ENCODE measurements at places on chromosomes 6 and 20.

DNA sequence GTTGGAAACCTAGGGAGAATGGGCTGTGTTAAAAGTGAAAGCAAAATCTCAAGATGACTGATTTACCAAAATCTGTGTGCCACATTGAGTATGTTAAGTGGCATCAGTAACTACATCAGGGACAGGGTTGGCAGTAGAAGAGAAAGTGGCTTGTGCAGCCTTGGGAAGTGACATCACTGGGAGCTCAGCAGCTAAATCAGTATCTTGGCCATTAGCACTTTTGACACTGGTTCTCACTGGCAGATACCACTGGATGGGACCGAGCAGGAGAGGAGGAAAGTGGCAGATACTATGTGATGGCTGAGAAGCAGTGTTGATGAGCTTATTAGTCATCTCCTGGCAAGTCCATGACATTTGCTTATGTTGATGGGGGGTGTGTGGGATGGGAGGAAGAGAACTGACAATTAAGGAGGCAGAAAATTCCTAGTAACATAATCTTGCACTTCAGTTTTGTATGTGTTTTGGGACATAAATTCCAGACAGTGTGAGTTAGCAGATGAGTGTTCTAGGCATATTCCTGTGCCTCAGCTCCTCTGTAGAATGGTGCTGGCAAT is 322.2 kb downstream of the SOX4 start:
- no peak for DNase-seq

GRCh38 chr20:2139250-2139649 is 37.6 kb downstream of the STK35 start:
- DNase-seq: no peak

GRCh38 chr6:29965873-29966601 is 23.7 kb downstream of the HLA-A start:
- DNase-seq: peak; percentile 30

- no peak for DNase-seq
These were observed 230.1 kb downstream of the SAMD5 start for GRCh38 chr6:147738516-147739162.

- no peak for DNase-seq
These were observed 374.2 kb downstream of the SMOC2 start for GRCh38 chr6:168815229-168815628.

DNA sequence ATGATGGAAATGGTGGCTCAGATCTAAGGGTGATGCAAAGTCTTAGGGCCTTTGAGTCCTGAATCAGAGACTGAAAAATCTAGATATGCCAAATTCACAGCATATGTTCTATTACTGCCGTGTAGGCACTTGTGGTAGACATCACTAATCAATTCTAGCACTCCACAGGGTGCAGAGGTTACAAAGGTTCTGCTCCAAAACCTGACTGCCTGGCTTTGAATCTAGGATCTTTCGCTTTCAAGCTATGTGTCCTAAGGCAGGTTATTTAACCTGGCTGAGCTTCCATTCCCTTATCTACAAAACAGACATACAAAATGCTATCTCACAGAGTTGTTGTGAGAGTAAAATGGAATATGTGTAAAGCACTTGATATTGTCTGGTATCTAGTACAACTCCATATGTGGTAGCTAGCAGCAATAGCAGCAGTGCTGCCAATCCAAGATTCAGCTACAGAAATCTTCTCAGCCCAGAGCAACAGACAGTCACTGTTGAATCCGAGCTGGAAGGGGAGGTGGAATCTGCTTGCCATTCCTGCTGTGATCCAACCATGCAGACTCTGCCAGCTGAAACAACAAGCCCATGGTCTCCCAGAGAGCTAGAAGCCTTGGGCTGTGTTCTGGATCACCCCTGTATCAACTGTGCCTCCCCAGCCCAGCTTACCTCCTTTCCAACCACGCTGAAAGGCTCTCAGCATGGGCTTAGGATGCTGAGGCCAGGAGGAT is 206.9 kb downstream of the TFAP2C start:
- no peak for DNase-seq

- DNase-seq: no peak
These were observed 362.4 kb downstream of the UTRN start for GRCh38 chr6:144647406-144647964.

GRCh38 chr20:16708602-16709001 is 21.2 kb upstream of the SNRPB2 start:
- DNase-seq: no peak

DNA sequence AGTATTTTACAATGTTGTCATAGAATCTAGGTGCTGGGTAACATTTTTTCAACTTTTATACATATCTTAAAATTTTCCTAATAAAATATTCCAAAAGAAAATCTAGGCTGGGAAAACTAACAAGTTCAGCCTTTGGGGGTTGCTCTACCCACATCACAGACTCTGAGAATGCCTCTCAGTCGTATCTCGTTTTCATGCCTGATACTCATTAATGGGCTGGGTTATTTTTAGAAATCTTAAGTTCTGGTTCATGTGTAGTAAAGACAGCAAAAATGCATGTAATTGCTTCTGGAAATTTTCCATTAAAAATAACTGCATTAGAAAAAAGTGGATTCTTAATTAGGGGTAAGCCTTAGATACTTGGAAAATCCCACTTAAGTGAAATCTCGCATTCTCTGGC is 149.3 kb downstream of the SLC24A3 start:
- DNase-seq: no peak

- DNase-seq: no peak
These were observed 4.8 kb downstream of the LRP11 start for GRCh38 chr6:149859368-149859767.

DNA sequence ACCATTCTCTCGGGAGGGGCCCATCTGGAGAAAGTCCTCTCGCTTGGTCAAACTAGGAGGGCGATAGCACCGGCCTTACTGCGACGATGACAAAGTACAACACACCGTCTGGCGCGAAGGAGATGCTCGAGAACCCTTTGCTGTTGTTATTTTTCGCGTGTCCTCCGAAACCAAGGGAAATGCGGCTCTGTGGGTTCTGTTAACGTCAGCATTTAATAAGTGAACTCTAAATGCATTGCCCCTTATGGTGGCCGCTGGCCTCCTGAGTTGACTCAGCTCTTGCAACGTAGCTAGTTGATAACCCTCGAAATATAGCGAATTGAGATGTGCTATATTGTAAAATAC is 577 bp upstream of the SCAND1 start:
- no peak for DNase-seq

DNA sequence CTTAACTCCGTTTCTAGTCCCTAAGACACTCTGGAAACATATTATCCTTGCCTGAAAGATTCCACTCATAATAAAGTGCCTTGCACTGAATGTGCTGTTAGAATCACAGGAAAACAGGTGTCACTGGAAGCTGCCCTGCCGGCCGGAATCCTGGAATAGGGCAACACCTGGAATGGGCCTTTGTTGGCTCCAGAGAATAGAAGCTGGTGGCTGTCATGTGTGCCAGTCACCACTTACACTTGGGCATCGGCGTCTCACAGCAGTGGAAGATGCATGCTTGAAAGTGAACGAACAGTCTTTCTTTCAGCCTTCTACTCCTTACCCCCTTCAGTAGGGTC is 90.8 kb upstream of the AFDN start:
- no peak for DNase-seq

DNA sequence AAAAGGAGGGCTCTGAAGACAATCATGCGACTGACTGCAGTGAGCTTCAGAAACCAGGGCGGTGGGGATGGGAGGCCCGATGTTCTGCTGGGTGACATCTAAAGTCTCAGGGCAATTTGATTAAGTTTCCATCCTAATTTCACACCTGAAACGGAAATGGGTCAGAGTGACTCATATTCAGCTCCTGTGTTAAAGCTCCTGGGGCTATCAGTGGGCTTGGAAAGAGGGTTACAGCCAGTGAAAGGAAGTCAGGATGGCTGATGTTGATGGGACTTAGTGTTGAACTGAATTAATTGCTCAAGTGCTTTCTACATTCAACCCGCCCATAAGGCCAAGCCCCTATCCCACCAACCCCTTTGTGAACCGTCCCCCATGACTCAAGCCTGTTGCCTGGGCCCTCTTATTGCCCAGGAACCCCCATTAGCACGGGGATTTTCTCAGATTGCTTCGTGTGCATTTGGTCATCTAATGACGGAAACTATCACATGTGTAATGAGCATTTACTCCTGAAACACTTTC is 47.1 kb upstream of the TBC1D7 start:
- DNase-seq: peak; percentile 32

DNA sequence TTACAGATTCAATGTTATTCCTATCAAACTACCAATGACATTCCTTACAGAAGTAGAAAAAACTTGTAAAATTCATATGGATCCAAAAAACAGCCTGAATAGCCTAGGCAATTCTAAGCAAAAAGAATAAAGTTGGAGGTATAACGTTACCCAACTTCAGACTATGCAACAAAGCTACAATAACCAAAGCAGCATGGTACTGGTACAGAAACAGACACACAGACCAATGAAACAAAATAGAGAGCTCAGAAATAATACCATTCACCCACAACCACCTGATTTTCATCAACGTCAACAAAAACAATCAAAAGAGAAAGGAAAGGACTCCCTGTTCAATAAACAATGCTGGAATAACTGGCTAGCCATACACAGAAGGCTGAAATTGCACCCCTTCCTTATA is 17.2 kb upstream of the PLN start:
- DNase-seq: no peak

- no peak for DNase-seq
These were observed 481.6 kb downstream of the PRKN start for GRCh38 chr6:162245830-162246420.

DNA sequence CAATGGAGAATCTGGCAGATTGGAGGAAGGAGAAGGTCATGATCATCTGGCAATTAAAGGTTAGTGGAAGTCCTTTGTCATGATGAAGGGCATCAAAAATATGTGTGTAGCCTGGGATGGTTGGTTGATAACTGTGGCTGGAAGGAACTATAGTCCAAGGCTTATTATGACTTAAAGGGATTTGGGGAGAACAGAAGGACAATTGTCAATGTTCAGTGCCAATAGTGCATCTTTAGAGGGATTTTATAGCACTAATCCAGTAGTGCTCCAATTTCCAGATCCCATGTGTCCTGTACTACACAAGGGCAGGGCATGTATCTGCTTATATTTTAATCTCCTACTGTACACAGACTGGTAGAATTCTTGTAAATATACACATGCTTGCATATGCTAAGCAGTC is 5.0 kb upstream of the ZBTB24 start:
- no peak for DNase-seq

DNA sequence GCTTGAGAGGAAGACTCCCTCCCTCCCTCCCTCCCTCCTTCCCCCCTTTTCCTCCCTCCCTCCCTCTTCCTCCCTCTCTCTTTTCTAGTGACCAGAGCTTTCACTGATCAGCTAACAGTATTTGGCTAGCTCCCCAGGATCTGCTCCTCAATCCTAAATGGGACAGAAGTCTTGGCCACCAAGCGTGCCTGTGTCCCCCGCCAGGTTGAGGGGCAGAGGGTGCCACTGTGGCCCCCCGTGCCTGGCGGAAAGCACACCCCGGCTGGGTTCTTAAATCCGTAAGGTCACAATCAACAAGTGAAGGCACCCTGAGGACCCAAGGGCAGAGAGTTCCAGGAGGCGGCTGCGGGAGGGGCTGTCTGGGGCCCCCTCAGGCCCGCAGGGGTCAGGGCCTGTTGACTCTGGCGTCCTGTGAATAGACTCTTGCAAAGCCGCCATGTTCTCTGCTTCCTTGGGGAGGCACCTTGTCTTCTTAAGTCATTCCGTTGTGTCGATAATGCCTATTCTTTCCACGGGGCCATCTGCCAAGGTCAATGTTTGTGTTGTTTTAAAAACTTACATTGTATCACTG is 38.9 kb upstream of the STX16 start:
- no peak for DNase-seq

DNA sequence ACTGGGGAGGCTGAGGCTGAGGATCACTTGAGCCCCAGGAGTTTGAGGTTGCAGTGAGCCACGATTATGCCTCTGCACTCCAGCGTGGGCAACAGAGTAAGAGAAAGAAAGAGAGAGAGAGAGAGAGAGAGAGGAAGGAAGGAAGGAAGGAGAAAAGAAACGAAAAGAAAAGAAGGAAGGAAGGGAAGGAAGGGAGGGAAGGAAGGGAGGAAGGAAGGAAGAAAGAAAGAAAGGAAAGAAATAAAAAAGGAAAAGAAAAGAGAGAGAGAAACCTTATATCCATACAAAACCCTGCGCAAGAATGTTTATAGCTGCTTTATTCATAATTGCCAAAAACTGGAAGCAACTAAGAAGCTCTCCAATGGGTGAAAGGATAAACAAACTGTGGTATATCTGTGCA is 8.1 kb upstream of the HSPA12B start:
- no peak for DNase-seq

DNA sequence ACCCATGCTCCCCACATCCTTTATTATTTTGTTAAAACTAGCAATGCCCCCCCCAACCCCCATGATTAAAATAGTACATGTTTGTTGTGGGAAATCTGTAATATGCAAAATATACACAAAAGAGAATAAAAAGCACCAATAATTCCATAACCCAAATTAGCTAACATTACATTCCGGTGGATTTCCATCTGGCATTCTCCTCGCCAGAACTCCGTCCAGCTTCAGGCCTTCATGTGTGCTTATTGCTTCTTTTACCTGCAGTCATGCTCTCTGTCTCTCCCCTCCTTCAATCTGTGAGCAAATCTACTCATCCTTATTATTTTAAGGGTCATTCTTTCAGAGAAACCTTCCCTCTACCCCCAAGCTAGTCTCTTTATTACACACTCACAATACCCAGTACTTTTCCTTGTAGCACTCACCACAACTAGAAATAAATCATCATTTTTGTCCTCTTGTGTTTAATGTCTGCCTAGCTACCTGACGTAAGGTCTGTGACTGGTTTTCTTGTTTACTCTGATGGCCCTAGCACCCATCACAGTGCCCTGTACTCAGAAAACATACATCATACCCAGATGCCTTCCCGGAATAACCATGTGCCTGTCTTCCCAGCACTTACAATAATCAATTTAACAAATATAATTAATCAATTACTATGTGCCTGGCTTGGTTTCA is 25.6 kb upstream of the IER3 start:
- DNase-seq: no peak

DNA sequence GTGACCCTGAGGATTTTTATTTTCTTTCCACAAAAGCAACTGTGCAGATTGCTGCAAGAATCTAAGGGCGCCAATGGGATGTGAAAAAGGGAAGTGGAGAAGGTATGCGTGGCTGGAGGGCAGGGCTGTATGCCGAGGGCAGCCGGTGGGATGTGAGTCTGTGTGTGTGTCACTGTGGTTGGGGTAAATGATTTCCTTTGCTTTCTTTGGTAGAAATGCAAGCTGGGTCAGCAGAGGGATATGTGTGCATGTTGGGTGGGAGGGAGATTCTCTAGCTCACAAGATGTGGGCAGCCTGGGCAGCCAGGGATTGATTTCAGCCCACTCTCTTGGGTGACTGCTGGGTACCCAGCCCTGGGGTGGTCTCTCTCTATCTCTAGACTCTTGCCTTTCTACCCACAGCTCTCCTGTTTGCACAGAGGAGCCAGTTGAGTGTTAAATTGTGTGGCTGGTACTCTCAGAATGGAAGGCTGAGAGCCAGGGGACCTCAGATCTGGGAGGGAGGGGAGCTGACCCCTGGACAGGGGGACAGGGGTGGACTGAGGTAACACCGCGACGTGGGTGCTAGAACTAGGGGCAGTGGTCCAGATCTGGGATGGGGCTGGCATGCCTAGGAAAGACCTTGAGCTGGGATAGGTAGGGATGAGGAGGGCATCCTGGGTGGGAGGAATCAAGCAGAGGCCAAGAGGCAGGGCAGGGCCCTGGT is 136.8 kb upstream of the RNF24 start:
- no peak for DNase-seq

Data from activated CD8-positive, alpha-beta memory T cell treated with anti-CD3 and anti-CD28 coated beads, Interleukin-2, amount 50 U/mL, for 4 hours (primary cell).